ENCODE measurements at places on chromosomes 16 and 17.
A peak's percentile ranks its signal among the peaks of the same experiment; 100 is the strongest.

DNA sequence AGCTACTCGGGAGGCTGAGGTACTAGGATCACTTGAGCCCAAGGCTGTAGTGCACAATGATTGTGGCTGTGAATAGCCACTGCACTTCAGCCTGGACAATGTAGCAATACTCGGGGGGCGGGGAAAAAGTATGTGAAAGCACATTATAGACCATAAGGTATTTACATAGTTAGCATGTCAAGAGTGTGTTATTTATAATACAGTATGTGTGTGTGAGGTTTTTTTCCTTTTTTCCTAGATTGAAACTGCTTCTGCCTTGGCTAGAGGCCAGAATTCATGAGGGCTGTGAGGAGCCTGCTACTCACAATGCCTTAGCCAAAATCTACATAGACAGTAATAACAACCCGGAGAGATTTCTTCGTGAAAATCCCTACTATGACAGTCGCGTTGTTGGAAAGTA, 30.5 kb downstream of the PTRH2 start:
- DNase-seq = no peak

GRCh38 chr17:36014946-36015345, 2.8 kb downstream of the CCL23 start:
- DNase-seq = no peak

- no peak for DNase-seq
These were observed 2.3 kb downstream of the MT2A start for GRCh38 chr16:56610609-56611111.

GRCh38 chr17:4479982-4480751, 18.5 kb upstream of the SPNS2 start:
- DNase-seq = no peak

DNA sequence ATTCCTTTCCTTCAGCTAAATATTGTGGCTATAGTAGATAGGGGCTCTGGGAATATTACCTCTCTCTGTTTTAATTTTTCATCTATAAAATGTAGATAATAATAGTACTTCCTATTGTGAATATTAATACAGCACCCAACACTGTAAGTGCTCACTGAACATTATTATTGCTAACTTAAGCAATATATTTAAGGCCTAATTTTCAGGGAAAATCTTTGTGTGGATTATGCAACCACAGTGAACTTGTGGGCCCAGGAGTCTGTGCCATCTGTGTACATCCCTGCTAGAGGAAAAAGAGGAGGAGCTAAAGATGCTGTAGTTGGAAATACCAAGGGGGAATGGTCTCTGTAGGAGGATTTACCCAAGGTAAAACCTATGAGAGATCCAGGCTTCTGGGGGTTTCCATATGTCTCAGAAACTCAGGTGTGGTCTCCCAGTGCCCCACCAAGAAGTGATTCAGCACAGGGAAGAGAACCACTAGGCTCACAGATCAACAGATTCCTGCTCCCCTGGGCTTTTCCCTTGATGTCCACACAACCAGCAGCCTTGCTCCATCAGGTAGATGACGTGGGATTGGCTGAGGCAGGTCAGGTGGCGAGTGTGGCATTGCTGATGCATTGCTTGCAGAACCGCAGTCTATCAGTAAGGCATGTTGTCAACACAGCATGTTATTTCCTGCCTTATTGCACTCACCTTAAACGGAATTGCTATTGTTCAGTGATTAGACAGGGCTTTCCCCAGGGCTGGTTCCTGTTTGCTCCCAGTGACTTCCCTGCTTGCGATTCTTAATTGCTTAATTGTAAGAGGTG, 1.6 kb upstream of the N4BP1 start:
- DNase-seq = no peak

GRCh38 chr16:24670623-24671454, 58.6 kb upstream of the TNRC6A start:
- DNase-seq = no peak

- no peak for DNase-seq
These were observed 58.9 kb downstream of the BAIAP2 start for GRCh38 chr17:81093619-81094508.

- DNase-seq = no peak
These were observed 9.9 kb downstream of the DBNDD1 start for GRCh38 chr16:90009172-90009899.

GRCh38 chr17:68820825-68821481, 134.2 kb downstream of the ABCA8 start:
- DNase-seq = no peak

- no peak for DNase-seq
These were observed 10.2 kb upstream of the CENPT start for GRCh38 chr16:67857547-67858233.

GRCh38 chr16:53007095-53007494, 45.6 kb downstream of the CHD9NB start:
- no peak for DNase-seq

DNA sequence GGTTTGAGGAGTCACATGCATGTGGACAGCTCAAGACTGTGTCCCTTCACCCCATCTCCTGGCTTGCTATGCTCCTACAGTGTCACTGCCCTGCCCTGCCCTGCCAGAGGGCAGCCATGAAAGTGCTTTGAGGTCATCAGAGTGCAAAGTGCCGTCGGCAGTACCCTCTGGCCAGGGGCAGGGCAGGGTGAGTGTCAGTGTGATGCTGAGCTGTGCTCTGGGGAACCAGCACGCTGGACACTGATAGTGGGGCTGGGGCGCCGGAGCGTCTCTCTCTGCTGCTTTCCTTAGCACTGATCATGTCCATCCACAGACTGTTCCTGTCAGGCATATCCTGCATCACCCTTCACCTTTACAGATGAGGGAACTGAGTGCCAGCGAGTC, 1.6 kb upstream of the SPATA32 start:
- DNase-seq = no peak

GRCh38 chr16:75224306-75225082, 5.7 kb downstream of the CTRB1 start:
- no peak for DNase-seq

GRCh38 chr16:65318138-65318537, 196.3 kb upstream of the CDH11 start:
- no peak for DNase-seq

GRCh38 chr16:66905633-66906539, 12.8 kb downstream of the CDH16 start:
- peak; percentile 55 for DNase-seq

GRCh38 chr17:46787478-46787877, 31.0 kb downstream of the WNT3 start:
- no peak for DNase-seq

DNA sequence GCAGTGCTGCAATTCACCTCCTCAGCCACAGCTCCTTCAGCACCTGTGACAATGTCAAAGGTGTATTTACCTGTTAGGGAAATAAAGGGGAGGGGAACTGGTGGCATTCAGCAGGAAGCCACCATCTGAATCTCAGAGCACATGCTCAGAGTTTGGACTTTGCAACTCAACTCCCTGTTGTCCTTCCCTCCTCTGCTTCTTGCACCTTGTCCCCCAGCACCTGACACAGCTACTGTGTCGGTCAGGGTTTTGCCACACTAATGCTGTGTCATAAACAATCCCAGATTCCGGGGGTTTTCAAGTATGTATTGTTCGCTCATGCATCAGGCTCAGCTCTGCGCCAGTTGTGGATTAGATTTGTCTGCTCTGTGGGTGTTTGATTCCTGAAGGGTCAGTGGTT, 43.7 kb downstream of the HSBP1 start:
- no peak for DNase-seq

GRCh38 chr16:58211245-58211644, 13.3 kb upstream of the CSNK2A2 start:
- DNase-seq = no peak

- no peak for DNase-seq
These were observed 89.0 kb downstream of the C17orf67 start for GRCh38 chr17:56744721-56745120.

DNA sequence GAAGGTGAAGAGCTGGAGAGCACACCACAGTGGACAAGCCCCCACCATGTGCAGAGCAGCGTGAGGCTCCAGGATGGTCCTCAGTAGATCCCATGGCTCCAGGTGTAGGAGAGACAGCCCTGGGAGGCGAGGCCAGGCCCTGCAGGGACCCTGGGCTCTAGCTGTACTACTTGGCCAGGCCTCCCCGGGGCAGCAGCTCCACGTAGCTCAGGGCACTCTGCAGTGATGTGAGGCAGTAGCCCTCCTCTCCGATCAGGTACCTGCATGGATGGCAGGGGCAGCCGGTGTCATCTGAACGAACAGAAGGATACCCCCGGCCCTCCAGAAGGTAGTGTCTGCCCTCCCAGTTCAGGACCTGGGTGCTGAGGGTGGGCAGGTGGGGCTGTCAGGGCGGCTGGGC, 6.2 kb upstream of the SPATA2L start:
- no peak for DNase-seq

DNA sequence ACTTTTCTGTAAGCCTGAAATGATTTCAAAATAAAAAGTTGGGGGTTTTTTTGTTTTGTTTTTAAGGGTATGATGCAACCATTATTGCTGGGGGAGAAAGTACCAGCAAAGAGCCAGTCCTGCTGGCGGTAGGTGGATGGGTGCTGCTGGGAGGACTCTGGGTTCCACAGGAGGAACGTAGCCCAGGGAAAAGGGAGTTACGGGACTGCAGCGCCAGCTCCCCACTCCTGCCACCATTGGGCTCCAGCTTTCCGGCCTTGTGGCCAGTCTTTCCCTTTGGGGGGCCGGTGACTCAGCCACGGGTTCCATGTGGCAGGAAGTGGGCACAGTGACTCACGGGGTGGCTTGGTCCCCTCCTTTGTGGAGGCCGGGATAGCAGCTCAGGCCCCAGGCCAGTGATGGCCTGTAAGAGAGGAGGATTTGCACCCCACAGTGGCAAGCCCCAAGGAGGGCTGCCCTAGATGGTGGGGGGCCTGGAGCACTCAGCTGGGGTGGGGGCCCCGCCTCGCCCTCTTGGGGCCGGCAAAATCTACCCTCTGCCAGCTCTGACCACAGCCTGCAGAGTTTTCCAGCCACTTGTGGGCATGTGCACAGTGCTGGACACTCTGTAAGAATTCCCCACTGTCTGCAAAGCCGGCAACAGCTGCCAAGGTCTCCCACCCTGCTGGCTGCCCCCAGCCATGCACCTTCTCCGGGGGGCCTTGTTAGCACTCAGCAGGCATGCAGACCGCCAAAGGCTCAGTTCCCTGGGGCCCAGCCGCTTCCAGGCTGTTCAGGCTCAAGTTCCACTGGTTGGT, 30.4 kb downstream of the SOCS3 start:
- no peak for DNase-seq

GRCh38 chr17:70006159-70006558, 68.9 kb upstream of the KCNJ16 start:
- no peak for DNase-seq

DNA sequence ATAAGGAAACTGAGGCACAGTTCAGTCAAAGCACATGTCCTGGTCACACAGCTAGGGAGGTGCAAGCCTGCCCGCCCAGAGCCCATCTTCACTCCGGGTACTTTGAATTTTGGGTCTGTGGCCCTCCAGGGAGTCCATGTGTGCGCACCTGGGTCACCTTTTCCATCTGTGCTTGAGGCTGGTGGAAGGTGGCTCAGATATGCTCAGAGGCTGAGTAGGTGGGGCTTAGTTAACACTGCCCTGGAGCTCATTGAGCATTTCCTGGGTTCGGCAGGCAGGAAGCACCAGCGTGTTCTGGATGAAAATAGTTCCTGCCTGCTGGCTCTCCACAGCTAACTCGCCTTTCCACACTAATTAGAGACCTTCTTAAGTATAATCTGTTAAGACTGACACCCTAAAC, 19.2 kb downstream of the FAM234A start:
- DNase-seq = no peak

DNA sequence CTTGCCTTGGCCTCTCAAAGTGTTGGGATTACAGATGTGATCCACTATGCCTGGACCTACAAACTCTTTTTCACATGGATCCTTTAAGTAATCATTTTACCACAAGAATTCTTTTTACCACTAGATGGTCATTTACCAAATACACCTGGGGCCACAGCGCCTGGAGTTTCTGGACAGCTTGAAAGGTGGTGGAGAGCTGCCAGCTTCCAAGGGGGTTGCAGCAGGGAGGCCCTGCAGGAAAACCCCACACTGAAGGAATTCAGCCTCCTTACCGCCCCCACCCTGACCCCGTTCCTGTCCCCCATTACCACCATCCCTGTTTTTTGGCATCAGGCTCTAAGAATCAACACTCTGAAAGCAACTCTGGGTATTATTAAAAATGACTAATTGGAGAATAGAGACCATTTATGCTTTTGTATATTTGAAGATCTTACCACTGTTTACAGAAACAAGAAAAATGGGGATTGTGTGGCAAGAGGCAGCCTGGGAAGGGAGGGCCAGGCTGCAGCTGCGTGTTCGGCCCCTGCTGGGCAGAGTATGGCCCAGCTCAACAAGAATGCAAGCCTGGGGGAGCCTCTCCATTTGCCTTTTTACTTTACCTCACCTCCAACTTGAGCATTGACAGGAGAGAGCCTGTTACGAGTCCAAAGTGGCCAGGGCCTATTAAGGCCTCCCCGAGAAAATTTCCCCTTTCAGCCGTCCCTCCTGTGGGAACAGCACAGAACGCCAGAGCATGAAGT, 209.9 kb downstream of the ZFHX3 start:
- no peak for DNase-seq

DNA sequence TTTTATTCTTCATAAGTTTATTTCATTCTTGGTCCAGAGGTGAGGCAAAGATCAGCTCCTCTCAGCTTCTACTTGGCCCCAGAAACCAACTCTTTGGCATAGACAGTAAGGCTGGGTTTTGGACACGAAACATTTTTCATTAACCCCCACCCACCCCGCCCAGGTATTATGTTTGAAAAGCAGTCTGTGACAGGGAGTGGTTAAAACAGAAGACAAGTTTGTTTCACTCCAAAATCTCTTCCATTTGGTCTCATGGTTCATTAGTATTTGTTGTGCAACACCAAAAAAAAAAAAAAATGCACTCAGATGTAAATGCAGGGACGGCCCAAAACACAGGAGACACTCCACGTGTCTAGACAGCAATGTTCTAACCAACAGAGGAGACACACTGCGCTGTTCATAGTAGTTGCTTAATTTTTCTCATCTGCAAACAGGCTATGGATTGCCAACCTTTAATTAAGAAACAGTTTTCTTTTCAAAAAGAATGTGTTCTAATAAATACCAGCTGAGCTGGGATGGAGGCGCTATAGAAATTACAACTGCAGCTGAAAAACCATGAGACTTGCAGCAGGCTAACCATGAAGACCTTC, 39.8 kb upstream of the MMP2 start:
- DNase-seq = no peak

DNA sequence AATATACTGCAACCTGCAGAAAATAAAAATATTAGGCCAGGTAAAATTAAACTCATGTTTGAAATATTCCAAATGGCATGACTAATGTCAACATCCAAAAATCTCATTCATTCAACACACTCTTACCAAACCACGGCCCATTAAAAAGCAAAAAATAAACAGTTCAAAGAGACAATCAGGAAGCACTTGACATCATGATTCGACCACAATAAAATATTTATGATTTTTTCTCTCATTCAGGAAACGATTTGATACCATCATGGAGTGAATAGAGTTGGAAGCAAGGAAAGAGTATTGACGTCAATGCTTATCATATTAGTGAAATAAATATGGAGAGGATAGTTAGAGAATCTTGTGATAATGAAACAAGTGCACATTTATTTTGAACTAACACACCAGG, 354.1 kb downstream of the KCNJ2 start:
- no peak for DNase-seq

All from HEK293T (cell line).